Panc1 (cell line): ENCODE measurements at places on chromosomes 13 and 19.

DNA sequence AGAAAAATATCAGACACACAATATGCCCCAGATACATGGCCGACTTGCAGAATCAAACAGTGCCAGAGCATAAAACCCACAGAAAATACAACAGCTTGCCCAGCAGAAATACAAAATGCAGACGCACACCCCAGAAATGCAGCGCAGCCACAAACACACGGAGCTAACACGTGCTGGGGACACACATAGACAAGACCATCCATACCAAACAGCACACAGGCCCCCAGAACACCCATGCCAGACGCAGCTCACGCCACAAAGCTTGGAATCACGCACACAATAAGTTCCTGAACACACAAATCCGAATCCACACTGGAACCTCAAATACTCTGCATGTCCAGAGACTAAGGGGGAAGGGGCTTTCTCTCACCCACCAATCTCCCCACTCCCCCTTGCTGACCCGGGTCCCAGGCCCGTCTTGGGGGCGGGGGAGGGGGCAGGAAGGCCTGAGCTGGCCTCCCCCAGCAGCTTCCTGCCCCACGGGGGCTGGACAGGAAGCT, 17.2 kb downstream of the CCDC97 start:
- H3K27ac ChIP-seq, result peak overlapping the region; percentile 32
- H3K4me1 ChIP-seq, result peaks cover 49% of the 10 kb centered on the region
- no peaks in the 10 kb centered on the region for H3K27me3 ChIP-seq
- H3K36me3 ChIP-seq, result no peaks in the 10 kb centered on the region
- no peak for DNase-seq

GRCh38 chr13:33722216-33722915, 95.6 kb upstream of the RFC3 start:
- H3K27ac ChIP-seq, result peak overlapping the region; percentile 57
- no peak for DNase-seq
- peaks cover 6% of the 10 kb centered on the region; the same call in 1 of the 2 replicates for H3K4me1 ChIP-seq
- H3K27me3 ChIP-seq, result no peaks in the 10 kb centered on the region
- no peaks in the 10 kb centered on the region for H3K36me3 ChIP-seq
- no peak overlapping the region for H3K4me3 ChIP-seq

DNA sequence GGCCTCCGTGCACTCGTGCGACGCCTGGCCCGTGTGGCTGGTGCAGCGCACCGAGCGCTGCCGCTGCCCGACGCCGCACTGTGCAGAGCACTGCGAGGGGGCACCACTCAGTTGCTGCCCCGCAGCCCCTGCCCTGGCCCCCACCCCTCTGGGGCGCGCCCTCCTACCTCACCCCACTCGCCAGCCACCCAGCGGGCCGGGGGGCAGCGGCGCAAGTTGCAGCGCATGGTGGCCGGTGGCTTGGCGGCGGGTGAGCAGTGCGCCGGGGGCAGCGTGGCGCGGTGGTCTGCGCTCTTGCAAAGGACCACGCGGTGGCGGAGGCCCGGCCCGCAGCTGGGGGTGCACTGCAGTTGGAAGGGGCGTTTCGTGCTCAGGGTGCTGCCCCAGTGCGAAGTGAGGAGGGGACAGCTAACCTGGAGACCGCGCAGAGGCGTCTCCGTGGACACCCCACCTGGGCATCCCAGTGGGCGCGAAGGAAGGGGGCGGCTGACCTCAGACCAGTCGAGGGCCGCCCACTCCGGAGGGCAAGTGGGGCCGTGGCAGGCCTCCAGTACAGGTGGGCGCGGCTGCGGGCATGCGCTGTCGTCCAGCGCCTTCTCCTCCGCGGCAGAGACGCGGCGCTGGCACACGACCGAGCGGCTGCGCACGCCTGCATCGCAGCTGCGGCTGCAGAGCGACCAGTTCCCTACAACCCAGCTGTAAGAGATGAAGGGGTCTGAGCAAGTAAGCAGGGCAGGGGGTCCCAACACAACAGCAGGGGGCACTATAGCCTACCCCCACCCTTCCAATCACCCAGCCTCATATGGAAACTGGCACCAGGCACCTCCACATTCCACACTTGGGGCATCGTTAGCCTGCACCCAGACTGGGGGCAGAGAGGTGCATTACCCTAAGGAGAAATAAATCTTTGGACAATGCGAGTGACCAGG, 8.0 kb upstream of the MYO1F start:
- no peak overlapping the region for H3K27ac ChIP-seq
- H3K36me3 ChIP-seq, result no peaks in the 10 kb centered on the region
- no peaks in the 10 kb centered on the region for H3K27me3 ChIP-seq
- H3K4me1 ChIP-seq, result no peaks in the 10 kb centered on the region
- DNase-seq, result no peak

GRCh38 chr13:22114630-22115311, 443.9 kb downstream of the FGF9 start:
- DNase-seq, result no peak
- no peak overlapping the region for H3K27ac ChIP-seq
- H3K4me3 ChIP-seq, result no peak overlapping the region
- no peaks in the 10 kb centered on the region for H3K4me1 ChIP-seq

- H3K27ac ChIP-seq, result no peak overlapping the region
- H3K36me3 ChIP-seq, result no peaks in the 10 kb centered on the region
- H3K4me3 ChIP-seq, result no peak overlapping the region
These were observed 22.6 kb upstream of the MTIF3 start for GRCh38 chr13:27472941-27473340.

DNA sequence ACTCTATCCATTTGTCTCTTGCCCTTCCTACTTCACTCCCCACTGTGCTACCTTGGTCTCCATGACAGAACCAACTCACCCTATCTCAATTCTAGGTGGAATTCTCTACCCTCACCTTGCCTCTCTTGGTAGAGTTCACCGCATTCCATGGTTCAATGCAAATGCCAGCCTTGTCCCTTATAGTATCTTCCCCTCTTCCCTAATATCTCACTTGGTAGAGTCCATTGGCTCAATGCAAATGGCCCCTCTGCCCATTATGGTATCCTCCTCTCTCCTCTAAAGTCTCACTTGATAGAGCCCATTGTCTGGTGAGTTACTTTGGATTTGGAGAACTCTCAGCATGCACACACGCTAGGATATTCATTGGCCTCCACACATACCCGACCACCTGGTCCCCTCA, 7.9 kb downstream of the HAS1 start:
- H3K27ac ChIP-seq, result no peak overlapping the region
- H3K36me3 ChIP-seq, result no peaks in the 10 kb centered on the region
- no peak overlapping the region for H3K4me3 ChIP-seq
- DNase-seq, result no peak
- H3K27me3 ChIP-seq, result no peaks in the 10 kb centered on the region; the same call in 1 of the 2 replicates
